Testis (tissue), 5 donors: ENCODE measurements at places on chromosomes 1 and 21. TPM values are rescaled to one million over a fixed set of nuclear protein-coding genes. Genes with fewer than 3 reads are reported as not detected.

SUSD4 gene
- total RNA-seq: 17.7 TPM

GPX7 gene
- 23.2 TPM for total RNA-seq

DNA sequence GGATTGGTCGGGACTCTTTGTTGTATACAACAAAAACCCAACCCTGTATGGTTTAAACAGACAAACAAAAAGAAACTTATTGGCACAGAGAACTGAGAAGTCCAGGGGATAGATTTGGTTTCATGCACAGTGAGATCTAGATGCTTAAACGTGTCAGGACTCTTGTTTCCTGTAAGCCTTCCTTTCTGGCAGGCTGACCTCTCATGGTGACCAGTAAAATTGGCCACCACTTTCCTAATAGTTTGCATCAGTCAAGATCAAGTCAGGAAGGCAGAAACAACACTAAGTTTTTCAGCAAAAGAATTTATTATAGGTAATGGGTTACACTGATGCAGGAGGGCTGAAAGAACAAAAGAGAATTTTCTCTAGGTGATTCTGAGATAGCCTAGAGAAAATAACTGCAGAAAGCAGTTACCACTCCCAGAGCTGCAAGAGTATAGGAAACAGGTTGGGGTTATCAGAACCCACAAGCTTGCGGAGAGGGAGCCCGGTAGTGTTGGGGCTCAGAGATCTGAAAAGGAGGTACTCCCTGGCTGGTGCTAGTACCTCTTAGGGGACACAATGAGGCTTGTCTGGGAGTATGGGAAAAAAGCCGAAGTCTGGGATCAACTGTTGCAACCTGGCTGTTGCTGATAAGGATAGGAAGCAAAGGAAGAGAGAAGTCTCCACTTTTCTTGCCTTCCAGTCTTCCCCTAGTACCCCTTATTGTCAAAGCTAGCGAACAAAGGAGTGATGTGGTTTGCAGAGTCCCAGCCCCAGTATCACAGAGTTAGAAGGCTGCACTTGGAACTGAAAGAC, 21.4 kb downstream of the CITED4 start:
- DNase-seq: no peak

- DNase-seq: no peak
These were observed 333.9 kb downstream of the SRGAP2C start for GRCh38 chr1:121518726-121519041.

- DNase-seq: no peak
These were observed 161.8 kb upstream of the PDE4B start for GRCh38 chr1:65630855-65631254.

DMRTA2 gene
- total RNA-seq: 5.1 TPM

S100A1 gene
- 8.2 TPM for total RNA-seq

GRCh38 chr1:55302972-55303371, 87.8 kb upstream of the USP24 start:
- DNase-seq: no peak

GRCh38 chr21:37118187-37118826, 45.3 kb downstream of the TTC3 start:
- DNase-seq: no peak

DNA sequence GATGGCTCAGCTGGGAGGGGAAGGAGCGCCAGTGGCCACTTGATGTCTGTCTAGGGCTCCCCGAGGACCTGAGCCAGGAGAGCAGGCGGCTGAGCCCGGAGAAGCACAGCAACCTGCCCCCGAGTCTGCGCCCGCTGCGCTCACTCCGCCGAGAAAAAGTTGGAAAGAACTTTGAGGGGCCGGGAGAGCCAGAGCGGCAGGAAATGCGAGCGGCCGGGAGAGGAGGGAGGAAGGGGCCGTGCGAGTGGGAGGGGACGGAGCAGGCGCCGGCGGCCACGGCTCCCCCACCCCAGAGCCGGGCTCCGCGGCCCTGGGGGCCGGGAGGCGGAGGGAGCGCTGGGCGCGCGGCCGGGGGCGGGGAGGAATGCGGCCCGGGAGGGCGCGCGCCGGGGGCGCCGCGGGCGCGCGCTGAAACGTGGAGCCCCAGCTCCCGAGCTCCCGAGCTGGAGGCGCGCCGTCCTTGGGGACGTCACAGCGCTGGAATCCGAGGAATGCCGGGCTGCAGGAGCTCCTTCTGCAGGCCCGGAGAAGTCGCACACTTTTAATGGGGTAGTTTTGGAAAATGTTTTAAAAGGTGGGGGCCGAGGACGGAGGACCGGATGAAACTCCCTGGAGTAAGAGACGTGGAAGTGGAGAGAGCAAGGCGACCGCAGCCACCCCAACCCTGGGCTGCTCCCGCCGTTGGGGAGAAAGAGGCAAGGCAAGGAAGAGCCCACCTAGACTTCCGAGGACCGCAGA, at the start of gene PTPN14:
Gene PTPN14 (minus strand): TSS at position 167 of the 738 bp plus-strand sequence. CDS start 86,799 bp downstream, outside the sequence.
- DNase-seq: peak; percentile 92

GRCh38 chr1:7329868-7330615, 441.1 kb upstream of the VAMP3 start:
- DNase-seq: no peak

DNA sequence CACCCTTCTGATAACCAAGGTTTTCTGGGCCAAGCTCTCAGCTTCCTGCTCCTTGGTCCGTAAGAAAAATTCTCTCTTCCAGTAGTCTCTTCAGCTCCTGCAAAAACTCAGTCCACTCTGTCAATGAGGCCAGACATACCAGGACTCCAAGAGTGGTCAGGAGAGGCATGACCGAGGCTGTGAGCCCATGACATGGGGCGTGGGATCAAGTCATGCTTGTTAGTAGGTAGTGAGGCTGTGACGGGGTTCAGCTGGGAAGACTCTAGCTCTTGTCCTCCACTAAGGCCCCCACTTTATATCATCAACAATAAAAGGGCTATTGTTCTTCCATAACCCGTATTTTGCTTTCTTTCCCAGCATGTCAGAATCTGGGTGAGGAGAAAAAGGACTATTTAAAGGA, 10.1 kb upstream of the HCRTR1 start:
- no peak for DNase-seq

DNA sequence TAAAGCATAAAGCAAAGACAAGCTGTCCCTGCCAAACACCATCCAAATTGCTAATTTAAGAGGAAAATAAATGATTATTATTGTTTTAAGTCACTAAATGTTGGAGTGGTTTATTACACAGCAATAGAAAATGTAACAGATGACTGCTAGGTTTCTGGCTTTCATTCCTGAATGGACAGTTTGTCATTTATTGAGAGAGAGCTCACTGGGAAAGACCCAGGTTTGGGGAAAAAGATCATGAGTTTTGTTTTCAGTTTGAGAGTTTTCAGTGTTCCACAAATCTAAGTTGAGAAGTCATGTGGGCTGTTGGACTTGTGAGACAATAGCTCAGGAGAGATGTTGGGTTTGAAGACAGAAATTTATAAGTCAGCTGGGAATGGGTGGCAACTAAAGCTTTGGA, 5.4 kb downstream of the GPA33 start:
- DNase-seq: no peak

MDM4 gene
- 110 TPM for total RNA-seq

DNA sequence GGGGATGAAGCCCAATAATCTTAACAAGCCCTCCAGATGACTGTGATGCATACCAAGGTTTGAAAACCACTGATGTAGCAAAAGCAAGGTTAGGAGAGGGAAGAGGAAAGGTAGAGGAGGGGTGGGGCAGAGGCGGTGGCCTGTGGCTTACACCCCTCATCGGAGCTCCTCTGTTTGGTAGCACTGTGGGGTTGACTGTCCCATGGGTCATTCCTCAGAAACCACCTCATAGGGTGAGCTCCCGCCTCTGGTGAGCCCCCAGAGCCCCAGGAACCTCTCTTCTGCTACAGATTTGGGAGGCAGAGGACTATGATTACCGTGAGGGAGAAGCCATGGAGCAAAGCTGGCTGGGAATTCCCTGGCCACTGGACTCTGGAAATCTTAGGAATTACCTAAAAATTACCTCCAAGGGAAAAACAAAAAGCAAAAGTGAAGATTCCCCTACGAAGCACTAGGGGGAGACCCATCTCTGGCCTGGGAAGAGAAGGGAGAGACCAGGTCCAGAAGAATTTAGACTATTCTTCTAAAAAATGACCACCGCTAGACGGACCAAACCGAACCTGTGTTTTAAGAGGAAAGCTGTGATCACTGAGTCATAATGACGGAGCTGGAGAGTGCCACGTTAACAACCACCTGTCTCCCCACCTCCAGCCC, 1.5 kb upstream of the RASSF5 start:
- no peak for DNase-seq

PPIAL4G gene
- 0.12 TPM for total RNA-seq

DVL1 gene
- total RNA-seq: 183 TPM

DNA sequence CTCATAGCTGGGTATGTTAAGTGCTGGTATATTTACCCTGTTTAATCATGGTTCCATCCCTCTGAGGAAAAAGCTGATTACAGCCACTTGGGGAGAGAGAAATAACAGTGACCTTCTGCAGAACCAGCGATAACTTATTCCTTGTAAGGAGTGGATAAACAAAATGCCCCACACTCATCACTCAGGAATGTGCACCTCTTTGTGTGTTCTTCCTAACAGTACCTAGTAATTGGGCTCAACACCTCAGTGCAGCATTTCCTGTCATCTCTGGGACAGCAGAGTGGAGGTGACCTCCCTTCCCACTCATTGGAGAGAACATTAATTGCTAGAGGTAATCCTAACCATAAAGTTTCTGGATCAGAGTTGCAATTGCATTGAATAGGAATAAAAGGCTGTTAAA, 112.5 kb upstream of the F3 start:
- DNase-seq: no peak
